H1 (cell line): ENCODE measurements at places on chromosomes 2 and 18. TPM values are rescaled to one million over a fixed set of nuclear protein-coding genes. Genes with fewer than 3 reads are reported as not detected.

DNA sequence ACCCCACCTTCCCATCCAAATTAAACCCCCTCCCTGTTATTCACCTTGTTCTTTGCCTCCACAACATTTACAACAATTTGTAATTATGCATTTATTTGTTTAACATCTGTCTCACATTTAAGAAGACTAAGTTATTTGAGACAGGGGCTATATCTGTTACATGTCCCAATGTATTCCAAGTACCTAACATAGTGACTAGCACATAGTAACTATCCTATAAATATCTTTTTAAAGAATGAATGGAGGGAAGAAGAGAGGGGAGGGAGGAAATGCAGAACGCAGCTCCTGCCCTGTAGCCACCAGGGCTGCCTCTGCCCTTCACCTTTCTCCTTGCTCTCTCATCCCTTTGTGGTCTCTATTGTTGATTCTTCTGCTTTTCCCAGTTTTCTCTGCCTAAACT lies 40.6 kb downstream of the HDHD2 start:
- no peak for DNase-seq
- H3K36me3 ChIP-seq, result peaks cover 16% of the 10 kb centered on the region
- no peak overlapping the region for H3K4me3 ChIP-seq
- peaks cover 5% of the 10 kb centered on the region for H3K4me1 ChIP-seq
- no peak overlapping the region for H3K27ac ChIP-seq

PARD6G gene
- total RNA-seq, result 17.9 and 18.8 TPM in 2 replicates

GRCh38 chr2:24050041-24050979 lies 769 bp downstream of the FKBP1B start:
- peaks cover 8% of the 10 kb centered on the region; the same call in 1 of the 2 replicates for H3K36me3 ChIP-seq
- DNase-seq, result no peak
- H3K27ac ChIP-seq, result no peak overlapping the region
- peak overlapping the region; percentile 85 for H3K4me3 ChIP-seq

ZNF396 gene
- 0.74 and 0.94 TPM in 2 replicates for total RNA-seq

DOK1 gene
- 11.4 and 14.3 TPM in 2 replicates for total RNA-seq

DNA sequence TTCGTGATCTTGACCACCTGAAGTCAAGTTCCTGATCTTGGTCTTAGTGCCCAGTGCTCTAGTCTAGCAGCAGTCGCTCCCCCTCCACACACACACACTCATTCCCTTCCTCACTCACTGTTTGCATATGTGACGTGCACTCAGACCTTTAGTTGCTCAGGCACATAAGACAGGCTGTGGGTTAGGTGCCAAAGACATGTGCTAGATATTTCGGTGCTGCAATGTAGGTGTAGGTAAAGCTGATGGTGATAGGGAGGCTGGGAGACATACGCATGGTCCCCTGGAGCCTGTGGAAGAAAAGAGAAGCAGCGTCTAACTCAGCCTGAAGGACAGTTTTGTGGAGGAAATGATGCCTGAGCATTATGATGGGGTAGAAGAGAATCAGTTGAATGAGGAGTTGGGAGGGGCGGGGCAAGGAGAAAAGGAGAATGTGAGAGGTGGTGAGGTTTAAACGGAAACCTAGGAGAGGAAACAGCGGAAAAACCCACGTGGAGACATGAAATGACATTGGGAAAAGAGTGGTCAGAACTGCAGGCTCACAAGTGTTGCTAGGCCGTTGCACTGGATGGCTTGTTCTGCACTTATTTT lies 3.8 kb downstream of the TTC39C start:
- H3K4me1 ChIP-seq, result peaks cover 31% of the 10 kb centered on the region
- H3K36me3 ChIP-seq, result no peaks in the 10 kb centered on the region
- H3K27ac ChIP-seq, result no peak overlapping the region
- no peak for DNase-seq
- no peaks in the 10 kb centered on the region for H3K27me3 ChIP-seq
- H3K4me3 ChIP-seq, result no peak overlapping the region

DNA sequence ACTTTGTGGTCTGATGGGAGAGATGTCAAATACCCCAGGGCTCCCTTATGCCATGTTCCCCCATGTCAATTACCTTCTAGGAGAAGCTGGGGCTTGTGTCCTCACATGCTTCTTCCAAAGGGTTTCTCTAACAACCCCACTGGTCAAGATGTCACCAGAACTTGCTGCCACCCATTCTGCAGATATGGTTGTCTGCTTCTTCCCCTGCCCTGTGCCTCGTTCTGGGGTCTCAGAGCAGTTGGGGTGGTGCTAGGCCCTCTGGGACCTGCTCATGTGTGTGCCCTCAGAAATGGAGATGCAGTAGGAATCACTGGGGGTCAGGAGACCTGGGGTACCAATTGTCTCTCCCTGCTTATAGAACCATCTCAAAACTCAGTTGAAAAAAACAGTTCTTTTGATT lies 268.6 kb downstream of the MYCN start:
- no peak overlapping the region for H3K4me3 ChIP-seq
- DNase-seq, result no peak
- no peaks in the 10 kb centered on the region for H3K36me3 ChIP-seq
- H3K27ac ChIP-seq, result no peak overlapping the region
- H3K27me3 ChIP-seq, result no peaks in the 10 kb centered on the region

SP110 gene
- total RNA-seq, result 7.1 and 8.2 TPM in 2 replicates

TP53I3 gene
- total RNA-seq, result 29.4 and 30.1 TPM in 2 replicates

BMP10 gene
- total RNA-seq, result not detected in 2 replicates

KIF1A gene
- total RNA-seq, result 267 and 281 TPM in 2 replicates

GRCh38 chr2:6054161-6054671 lies 362.0 kb downstream of the SOX11 start:
- no peaks in the 10 kb centered on the region for H3K27me3 ChIP-seq
- peak overlapping the region; percentile 39 for H3K4me3 ChIP-seq
- no peaks in the 10 kb centered on the region for H3K36me3 ChIP-seq
- no peak for DNase-seq

DNA sequence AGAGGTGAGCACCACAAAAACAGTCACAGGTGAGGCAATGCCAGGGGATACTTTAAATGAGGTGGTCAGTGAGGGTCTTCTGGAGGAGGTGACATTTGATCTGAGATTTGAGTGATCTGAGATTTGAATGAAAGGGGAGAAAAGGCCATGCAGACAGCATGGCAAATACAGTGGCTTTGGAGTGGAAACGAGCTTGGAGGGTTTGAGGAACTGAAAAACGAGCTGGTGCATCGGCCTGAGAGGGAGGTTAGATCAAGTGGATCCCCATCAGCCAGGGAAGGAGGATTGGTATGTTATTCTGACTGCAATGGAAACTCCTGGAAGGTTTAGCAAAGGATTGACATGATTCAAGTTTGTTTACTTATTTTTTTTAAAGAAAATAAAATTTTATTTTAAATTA lies 245.1 kb downstream of the KCNS3 start:
- H3K4me1 ChIP-seq, result no peaks in the 10 kb centered on the region
- H3K27me3 ChIP-seq, result no peaks in the 10 kb centered on the region
- no peak overlapping the region for H3K4me3 ChIP-seq
- H3K27ac ChIP-seq, result no peak overlapping the region

AQP12B gene
- total RNA-seq, result not detected in 2 replicates

DNA sequence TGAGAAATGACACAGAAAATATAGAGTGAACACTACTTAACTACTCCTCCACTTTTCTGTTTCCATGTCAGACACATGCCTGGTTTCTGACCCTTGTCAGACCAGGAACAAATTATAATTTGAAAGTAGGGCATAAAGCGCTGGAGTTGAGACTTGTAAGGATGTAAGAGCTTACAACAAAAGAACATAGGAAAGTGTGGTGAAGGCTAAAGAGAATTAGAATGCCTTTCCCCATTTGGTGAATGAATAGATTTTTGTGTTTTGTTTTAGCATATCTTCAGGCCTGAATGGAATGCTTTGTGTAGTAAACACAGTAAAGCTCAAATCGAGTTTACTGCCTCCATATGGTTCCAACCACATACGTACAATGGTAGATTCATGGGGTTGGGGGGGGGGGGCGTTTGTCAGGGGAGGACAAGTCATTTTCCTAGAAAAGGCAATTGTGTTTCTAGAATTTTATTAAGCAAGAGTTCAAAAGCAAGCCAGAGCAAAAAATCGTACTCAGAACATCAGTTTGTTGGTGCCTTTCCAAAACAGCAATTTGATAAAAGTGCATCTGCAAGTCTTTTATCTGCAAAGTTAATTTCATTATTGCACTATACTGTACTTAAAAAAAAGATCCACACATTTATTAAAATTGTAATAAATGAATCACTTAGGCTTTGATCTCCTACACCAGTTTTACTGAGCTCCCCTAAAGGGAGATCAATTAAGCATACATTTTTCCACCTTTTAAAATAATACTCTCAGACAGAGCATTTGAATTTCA lies 30.9 kb downstream of the NRXN1 start:
- H3K4me1 ChIP-seq, result peaks cover 2% of the 10 kb centered on the region
- no peak overlapping the region for H3K27ac ChIP-seq
- H3K36me3 ChIP-seq, result no peaks in the 10 kb centered on the region
- DNase-seq, result peak; percentile 17
- no peaks in the 10 kb centered on the region for H3K27me3 ChIP-seq
- H3K4me3 ChIP-seq, result peak overlapping the region; percentile 39; the same call in 1 of the 2 replicates

DNA sequence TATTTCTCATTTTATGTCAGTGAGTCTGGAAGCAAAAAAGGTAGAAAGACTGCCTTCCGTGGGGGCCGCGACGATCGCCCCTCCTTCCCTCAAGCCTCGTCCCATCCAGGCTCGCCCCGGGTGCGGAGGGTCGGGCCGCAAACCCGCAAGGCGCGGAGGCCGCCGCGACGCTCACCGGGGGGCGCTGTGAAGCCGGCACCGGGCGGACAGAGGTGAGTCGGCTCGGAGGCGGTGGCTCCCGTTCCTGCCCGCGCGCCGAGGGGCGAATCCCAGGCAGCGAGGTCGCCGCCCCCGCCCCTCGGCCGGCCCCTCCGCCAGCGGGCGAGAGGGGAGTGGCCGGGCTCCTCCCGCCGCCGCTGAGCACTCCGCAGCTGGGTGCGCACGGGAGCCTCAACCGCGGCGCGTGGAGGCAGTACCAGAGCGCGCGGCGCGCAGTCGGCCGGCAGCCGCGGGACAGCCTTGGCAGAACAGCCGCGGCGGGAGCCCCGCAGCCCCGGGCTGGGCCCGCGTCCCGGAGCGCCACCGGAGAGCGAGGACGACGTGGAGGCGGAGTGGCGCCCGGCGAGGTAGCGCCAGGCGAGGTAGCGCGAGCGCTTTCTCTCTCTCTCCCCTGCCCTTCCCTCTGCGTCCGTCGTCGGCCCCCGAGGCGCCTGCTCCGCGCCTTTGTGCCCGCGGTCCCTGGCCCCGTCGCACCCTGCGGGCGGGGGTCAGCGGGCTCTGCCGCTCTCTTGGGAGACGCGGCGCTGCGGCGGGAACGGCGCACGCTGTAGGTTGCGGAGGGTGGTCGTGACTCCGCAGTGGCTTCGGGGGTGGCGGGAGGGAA lies at the start of gene MYO1B:
MYO1B (plus strand) TSS at position 359 of the 823 bp plus-strand sequence. CDS start 31,492 bp downstream, outside the sequence.
- peaks cover 6% of the 10 kb centered on the region; the same call in 1 of the 2 replicates for H3K4me1 ChIP-seq
- peak; percentile 39 for DNase-seq
- H3K36me3 ChIP-seq, result no peaks in the 10 kb centered on the region
- H3K27ac ChIP-seq, result peak within 1 kb of the TSS; percentile 85
- H3K4me3 ChIP-seq, result peak within 1 kb of the TSS; percentile 71

CELF4 gene
- 3.3 and 3.4 TPM in 2 replicates for total RNA-seq

GRCh38 chr2:96815326-96816126 lies 542 bp upstream of the CNNM3 start:
- DNase-seq, result no peak
- peak overlapping the region; percentile 72 for H3K4me3 ChIP-seq
- no peaks in the 10 kb centered on the region for H3K27me3 ChIP-seq
- no peak overlapping the region for H3K27ac ChIP-seq

DNA sequence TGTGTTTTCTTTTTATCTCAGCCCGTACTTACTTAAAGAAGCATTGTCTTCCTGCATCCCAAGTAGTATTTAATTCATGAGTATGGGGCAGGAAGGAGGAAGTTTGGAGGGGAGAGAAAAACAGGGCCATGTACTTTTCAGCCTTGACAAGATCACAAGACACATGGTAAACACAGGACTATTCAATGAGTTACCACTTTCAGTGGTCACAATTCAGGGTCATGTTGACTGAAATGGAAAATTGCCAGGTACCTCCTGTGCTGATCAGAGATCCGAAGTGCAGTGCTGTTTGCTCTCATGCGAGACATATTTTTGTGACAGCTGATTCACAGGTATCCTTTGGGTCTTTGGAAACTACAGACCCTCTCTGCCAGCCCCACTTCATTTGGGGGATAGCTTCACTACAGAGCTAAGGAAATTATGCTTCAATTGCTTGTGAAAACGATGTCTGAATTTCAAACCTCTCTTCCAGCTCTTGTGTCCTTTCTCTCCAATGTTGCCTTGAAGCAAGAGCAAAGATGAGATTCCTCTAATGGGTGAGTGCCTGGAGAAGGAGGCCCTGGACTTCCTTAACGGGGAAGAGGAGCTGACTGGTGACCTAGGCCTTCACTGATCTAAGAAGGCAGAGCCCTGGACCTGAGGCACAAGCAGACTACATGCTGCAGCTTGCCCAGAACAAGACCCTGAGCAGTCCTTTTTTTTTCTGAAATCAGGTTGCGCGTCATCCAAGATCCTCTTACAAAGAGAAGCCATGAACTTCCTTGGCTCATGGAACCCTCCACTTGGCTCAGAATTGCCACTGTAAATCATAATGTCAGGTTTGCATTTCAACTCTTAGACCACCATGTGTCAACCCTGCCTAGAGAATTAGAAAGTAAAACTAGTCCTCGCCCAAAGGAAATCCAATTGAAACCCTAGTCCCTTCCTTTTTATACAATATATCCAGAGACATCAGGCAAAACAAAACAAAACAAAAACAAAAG lies 44.1 kb downstream of the EVA1A start:
- H3K4me1 ChIP-seq, result no peaks in the 10 kb centered on the region
- no peaks in the 10 kb centered on the region for H3K27me3 ChIP-seq
- H3K36me3 ChIP-seq, result no peaks in the 10 kb centered on the region
- DNase-seq, result no peak
- H3K4me3 ChIP-seq, result no peak overlapping the region

- no peaks in the 10 kb centered on the region for H3K36me3 ChIP-seq
- H3K27me3 ChIP-seq, result no peaks in the 10 kb centered on the region
- no peak overlapping the region for H3K4me3 ChIP-seq
- H3K27ac ChIP-seq, result no peak overlapping the region
Measured at GRCh38 chr18:28149810-28150420, 27.0 kb downstream of the CDH2 start.

GRCh38 chr2:100703213-100703612 lies 116.7 kb upstream of the NPAS2 start:
- H3K27ac ChIP-seq, result no peak overlapping the region
- no peaks in the 10 kb centered on the region for H3K27me3 ChIP-seq
- no peaks in the 10 kb centered on the region for H3K36me3 ChIP-seq

GRCh38 chr2:238701341-238702206 lies 146.3 kb upstream of the TWIST2 start:
- no peaks in the 10 kb centered on the region for H3K36me3 ChIP-seq
- DNase-seq, result no peak
- H3K4me1 ChIP-seq, result no peaks in the 10 kb centered on the region
- no peak overlapping the region for H3K27ac ChIP-seq
- no peak overlapping the region for H3K4me3 ChIP-seq

DNA sequence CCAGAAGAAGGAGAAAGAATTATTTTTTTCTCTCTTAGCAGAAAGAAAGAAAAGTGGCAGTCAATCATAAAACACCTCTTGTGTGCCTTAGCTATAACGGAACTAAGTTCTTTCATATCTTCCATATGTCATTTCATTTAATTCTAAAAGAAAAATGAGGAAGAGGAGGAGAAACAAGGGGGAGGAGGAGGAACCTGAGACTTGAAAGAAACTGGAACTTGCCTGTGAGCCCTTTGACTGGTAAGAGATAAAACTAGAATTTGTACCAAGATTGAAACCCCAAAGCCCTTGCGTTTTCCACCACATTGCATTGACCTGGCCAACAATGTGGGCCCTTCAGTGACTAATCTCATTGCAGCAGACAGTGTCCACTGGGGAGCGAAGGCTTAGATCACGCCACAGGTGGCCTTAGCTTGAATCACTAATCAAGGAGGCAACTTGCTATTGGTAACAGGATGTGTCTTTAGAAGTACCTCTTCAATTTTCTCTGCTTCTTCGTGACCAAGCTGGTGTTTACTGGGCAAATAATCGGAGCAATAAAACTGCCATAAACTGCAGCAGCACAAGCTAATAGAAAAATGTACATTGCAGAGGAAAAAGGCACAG lies 307.9 kb downstream of the CLIP4 start:
- no peak overlapping the region for H3K27ac ChIP-seq
- H3K4me3 ChIP-seq, result no peak overlapping the region
- DNase-seq, result no peak
- no peaks in the 10 kb centered on the region for H3K36me3 ChIP-seq
